Activated naive CD4-positive, alpha-beta T cell treated with anti-CD3 and anti-CD28 coated beads, Interleukin-2, amount 50 U/mL, for 72 hours (primary cell): ENCODE measurements at places on chromosomes 6 and 20.
A peak's percentile ranks its signal among the peaks of the same experiment; 100 is the strongest.

GRCh38 chr20:32510601-32511357, 74.4 kb downstream of the NOL4L start:
- peak; percentile 57 for DNase-seq

DNA sequence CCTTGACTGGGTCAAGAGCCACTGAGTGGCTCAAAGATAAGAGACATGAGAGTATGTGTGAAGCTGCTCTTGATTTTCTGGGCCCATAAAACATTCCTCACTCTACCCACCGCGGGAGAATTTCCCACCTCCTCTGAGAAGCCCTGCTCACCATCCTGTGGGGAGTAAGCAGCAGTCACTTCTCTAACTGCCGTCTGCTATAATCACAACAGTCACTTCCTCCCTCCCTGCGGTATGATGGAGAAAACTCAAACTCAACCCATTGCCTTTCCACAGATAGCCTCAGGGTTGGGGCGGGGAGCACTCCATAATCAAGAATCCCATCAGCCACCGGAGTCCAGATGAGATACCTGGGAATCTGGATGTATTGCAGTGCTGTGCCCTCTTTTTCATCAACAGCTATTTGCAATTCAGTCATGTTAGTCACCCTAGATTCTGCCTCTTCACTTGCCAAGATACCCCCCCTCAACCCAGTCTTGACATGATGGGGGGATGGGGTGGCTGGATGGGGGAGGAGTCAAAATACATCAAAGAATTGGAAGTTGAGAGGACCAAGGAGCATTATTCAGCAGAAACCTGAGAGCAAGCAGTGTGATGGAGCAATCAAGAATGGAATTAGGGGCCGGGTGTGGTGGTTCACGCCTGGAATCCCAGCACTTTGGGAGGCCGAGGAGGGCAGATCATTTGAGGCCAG, 5.1 kb downstream of the MOCS1 start:
- no peak for DNase-seq

DNA sequence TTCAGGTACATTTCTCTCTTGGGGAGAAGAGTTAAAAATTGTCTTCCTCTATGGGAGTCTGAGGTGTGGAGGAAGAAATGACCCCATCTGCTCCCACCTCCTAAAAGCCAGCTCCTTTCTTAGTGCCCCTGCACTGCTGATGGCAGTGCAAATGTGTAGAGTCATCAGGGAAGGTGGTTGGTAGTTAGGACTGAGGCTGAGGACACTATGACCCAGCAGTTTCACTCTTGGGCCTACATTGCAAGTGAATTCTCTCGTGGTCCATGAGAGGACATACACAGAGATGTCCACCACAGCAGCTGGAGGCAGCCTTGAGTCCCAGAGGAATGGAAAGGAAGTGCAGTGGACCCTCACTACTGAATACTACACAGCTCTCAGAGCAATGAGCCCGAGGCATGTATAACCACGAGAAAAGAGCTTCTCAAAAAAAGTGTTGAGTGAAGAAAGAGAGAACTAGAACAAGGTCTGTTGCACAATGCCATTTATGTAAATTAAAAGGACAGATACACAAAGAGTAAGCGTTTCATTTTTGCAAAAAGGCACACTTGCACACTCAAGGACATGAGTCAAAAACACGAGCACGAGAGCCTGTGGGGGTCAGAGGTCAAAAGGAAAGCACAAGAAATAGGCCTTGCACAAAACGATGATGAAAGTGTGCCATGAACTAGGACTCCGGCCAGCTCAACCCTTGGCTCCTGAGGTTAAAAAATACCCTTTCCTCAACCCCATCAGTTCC, 308.2 kb upstream of the PRND start:
- DNase-seq = no peak

DNA sequence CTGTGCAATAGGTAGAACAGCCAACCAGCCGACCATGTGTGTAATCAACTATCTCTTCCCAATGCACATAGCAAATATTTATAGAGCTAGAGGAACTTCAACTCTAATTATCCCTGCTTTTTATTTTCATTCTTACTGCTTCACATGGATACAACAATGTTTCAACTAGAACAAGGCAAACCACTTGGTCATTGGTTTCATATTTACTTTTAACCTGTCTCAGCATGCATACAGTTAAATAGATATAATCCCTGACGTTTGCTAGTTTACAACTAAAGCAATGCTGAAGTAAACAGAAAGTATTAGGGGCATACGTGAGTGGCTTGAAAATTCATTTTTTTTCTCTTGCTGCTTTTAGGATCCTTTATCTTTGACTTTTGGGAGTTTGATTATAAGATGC, 318.5 kb upstream of the MAP3K7 start:
- DNase-seq = no peak

GRCh38 chr20:46638134-46638897, 12.9 kb downstream of the SLC13A3 start:
- DNase-seq = no peak

DNA sequence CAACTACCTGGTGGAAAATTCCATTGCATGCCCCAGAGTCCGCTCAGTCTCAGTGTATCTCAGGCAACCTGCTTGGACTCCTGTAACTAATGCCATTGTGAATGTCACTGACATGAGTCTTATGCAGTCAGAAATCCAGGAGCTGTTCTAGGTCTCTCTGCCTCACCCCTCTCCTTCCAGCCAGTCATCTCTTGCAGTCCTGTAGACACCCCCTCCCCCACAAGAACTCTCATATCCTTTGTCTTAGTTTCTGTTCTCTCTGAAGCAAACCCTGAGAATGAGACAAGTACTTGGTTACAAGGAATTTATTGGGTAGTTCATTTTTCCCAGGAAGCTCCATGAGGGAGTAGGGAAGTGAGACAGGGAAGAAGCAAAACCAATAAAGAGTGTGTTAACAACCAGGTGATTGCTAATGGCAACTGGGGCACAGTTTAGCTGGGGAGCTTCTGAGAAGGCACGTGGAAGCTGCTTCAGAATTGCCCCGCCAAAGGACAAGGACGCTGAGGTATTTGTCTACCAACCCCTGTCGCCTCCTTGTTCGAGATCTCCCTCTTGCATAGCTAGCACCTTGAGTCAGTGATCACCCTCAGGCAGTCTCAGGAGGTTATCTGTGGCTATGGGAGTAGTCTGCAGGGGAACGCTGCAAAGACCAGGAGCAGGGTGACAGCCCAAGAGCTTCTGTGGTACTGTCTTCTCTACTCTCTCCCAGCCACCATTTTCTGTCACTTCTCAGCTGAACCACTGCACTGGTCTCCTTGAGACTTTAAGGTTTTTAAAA, 911.4 kb upstream of the FLRT3 start:
- DNase-seq = no peak

DNA sequence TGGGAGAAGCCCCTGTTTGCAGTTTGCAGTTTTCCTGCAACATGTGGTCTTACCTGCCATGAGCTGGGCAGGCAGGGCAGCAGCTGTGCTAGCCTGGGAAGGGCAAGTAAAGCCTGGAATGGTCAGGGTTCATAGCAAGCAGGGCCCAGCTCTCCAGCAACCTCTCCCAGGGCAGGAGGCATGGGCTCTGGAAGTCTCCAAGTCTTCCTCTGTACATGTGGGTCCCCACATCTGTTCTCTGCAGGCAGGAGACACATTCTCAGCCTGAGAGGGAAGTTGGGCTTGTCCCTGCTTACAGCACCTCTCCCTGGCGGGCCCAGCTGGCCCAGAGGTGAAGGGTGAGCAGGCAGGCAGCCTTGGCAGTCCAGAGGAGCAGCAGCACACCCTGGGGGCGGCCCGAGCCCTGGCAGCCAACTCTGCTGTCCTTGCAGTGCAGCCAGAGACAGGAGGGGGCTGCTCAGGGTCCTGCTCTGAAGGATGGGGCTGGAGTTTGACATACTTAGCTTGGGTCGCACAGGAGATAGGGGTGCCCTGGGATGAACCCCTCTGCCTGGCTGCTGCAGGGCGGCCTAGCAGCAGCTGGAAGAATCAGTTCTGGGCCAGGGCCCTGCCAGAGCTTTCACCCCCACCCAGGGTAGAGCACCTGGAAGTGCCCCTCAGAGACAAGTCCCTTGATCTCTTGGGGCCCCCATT, 176.0 kb downstream of the MRPL14 start:
- no peak for DNase-seq

GRCh38 chr6:159117563-159117962, 51.6 kb upstream of the FNDC1 start:
- DNase-seq = no peak

DNA sequence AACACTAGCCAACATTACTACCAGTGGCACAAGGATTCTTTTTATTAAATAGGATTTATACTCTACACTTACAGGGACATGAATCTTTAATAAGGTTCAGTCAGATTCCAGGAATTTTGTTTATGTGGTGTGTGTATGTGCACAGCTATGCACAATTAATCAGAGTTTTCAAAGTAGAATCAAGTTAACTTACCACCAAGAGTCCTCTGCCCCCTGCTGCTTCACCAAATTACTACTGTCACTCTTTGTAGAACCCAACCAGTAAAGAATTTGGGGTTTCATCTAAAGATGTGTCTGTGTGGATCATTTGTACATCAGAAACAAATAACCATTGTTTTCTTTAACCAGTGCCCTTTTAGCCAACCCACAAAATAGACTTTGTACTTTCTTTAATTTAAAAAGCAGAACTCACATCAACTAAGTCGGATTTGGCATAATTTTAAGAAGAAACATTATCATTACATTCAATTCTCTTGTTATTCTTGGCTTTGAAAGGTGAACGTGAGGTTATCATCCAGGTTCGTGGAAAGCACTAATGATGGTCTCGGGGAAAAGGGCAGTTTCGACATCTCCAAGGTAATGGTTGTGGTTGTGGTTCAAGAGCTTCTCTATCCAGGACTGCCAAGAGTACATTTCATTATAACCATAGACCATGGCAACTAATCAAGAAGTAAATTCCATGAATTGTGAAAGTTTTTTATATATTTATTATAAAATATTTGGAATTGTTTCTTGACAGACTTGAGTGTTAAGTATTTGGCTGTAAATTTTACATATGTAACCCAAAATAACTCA, 514.3 kb upstream of the ID4 start:
- no peak for DNase-seq

DNA sequence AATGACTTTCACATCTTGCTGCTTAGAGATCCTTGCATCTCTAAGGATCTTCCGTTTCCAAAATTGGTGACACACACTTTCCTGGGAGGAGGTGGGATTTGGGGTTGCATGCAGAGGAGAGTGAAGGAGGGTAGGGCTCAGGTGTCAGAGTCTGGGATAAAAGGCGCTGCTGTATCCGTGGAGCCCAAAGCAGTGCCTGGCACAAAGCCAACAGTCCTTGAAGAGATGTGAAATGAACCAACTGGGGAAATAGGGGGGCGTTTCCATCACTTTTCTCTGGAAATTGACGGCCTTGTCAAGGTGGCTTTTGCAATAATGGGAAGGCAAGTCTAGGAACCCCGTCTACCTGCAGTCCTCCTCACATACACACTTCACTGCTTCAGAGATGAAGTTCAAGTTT, 59.5 kb upstream of the NELFCD start:
- DNase-seq = no peak

- DNase-seq = no peak
These were observed 54.5 kb downstream of the IPCEF1 start for GRCh38 chr6:154301839-154302752.

DNA sequence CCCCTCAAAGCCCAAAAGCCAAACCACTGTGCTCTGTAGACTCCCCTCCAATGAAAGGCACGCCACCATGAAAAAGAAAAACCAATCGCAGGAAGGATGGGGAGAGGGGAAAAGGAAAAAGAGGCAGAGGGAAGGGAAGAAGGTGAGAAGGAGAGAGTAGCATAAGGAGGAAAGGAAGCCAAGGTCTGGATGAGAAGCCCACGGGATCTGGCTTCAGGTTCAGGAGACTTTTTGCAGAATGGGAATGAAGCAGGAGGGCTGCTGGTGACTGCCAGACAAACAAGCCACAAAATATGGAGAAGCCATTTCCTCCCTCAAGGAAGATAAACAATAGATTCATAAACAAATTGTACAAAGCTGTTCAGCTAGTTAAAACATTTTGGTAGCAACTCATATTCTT, 79.0 kb upstream of the MRPS10 start:
- DNase-seq = no peak

DNA sequence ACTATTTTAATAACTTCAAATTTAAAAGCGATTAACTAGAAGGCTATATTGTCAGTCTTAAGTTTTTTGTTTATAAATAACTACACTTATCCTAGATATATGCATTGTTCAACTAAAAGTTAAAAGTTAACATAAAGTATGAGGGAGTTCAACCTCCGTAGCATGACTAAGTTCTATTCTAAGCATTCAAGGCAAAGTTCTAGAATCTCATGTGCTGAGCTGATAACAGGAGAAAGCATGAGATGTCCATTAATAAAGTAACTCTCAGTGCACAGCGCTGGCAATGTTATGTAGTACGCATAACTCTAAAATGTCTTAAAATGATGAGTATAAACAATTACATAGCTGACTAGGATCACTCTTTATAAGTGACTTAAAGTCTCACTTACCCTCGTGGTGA, 264.8 kb downstream of the RNGTT start:
- DNase-seq = no peak

GRCh38 chr20:16528078-16528477, 45.2 kb downstream of the KIF16B start:
- no peak for DNase-seq

GRCh38 chr6:112433457-112433856, 86.3 kb downstream of the RFPL4B start:
- DNase-seq = no peak

DNA sequence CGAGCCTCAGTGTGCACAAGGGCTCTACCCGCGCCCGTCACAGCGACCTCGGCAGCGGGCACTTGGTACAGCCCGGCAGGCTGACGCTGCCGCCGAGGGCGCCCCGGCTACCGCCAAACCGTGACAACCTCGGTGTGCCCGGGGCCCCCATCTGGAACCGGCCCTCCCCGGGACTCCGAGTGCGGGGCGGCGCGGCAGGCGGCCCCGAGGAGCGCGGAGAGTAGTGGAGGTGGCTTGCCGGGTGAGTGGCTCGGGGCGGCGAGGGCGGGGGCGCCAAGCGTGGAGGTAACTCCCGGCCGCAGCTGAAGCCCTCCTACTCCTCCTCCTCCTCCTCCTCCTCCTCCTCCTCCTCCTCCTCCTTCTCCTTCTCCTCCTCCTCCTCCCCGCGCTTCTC, at the start of gene ISM1:
Gene ISM1 (plus strand): TSS at position 371 of the 394 bp plus-strand sequence. CDS start 503 bp downstream, outside the sequence.
- DNase-seq = peak; percentile 55

DNA sequence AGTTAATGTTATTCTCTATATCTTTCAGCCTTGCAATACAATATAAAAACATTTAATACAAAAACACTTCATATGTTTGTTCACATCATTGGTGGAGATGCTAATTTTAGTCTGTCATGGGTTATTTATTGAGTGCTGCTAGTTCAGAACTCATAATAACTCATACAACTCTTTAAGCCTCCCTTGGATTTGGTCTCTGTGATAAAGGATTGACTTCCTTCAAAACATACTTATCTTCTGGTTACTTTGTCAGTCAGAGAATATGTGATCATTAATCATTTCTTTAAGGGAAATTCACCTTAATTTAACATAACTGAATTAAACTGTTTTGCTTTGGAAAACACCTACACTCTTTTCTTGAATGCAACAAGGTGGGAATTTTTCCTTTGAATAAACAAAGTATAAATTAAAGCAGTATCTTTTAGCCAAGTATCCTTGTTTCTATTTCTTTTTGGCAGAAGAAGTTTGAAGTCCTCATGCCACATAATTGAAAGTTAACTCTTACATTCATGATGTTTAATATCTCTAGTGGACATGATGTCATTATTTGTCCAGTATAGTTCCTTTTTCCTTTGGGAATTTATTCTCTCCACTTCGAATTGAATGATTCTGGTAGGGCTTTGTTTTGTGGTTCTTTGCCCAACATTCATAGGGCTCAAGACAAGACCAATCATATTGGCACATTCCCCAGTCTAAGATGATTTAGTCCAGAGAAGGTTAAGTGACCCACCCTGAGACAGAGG, 133.2 kb upstream of the CENPW start:
- DNase-seq = no peak
